ENCODE measurements at places on chromosomes 13 and 19.
A peak's percentile ranks its signal among the peaks of the same experiment; 100 is the strongest.

GRCh38 chr19:15197275-15197941, 3.4 kb downstream of the NOTCH3 start:
- DNase-seq: no peak

- DNase-seq: no peak
Measured at GRCh38 chr13:114048443-114048842, 74.6 kb upstream of the C13orf46 start.

GRCh38 chr19:29532097-29532496, 6.3 kb downstream of the VSTM2B start:
- DNase-seq: no peak

DNA sequence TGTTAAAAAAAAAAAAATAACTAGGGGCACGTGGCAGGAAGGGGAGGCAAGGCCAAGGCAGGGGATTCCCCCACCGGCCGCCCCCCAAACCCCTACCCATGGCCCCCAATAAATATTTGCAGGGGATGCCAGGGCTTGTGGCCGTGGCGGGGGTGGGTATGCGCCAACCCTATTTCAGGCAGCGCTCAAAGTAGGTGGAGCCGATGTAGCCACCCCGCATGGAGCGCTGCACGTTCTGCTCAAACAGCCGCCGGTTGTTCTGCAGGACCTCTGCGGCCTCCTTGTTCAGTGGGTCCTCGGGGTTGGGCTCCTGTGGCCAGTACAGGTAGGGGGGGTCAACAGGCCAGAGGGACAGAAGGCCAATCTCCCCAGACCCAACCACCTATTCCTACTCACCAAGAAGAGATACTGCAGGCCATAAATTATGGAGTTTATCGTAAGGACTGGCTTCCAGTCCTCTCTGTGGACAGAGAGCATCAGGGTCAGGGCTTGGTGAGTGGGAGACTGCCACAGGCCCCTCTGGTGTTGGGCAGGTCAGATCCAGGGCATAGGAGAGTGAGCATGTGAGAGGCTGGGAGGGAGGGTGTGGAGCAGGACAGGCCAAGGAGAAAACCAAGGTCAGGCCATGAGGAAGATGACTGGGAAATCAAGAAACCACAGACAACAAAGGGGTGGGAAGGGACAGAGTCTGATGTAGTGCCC, 1.2 kb upstream of the CHMP2A start:
- no peak for DNase-seq

DNA sequence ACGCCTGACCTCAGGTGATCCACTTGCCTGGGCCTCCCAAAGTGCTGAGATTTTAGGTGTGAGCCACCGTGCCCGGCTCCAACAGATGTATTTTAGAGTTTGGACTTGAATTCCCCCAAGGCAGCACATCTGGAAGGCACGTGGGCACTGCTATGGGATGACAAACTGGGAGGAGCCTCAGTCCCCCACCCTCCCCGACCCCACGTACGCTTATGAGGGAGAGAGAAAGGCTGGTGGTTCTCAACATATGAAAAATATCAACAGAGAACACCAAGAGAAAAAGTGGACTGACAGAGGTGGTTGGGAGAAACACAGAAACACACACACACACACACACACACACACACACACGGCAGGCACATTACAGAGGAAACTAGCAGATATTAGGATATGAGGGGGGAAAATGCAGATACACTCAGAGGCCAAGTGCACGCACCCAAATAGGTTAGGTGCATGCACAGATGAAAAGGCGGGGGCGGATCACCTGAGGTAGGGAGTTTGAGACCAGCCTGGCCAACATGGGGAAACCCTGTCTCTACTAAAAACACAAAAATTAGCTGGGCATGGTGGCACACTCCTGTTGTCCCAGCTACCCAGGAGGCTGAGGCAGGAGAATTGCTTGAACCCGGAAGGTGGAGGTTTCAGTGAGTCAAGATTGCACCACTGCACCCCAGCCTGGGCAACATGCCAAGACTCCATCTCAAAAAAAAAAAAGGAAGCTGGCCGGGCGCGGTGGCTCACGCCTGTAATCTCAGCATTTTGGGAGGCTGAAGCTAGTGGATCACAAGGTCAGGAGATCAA, 3.2 kb downstream of the STX10 start:
- DNase-seq: no peak

GRCh38 chr19:30089086-30089665, 147.1 kb downstream of the URI1 start:
- DNase-seq: no peak

GRCh38 chr13:51935326-51936171, 73.8 kb downstream of the CCDC70 start:
- no peak for DNase-seq

- no peak for DNase-seq
Measured at GRCh38 chr19:7620442-7621412, 8.6 kb downstream of the XAB2 start.

DNA sequence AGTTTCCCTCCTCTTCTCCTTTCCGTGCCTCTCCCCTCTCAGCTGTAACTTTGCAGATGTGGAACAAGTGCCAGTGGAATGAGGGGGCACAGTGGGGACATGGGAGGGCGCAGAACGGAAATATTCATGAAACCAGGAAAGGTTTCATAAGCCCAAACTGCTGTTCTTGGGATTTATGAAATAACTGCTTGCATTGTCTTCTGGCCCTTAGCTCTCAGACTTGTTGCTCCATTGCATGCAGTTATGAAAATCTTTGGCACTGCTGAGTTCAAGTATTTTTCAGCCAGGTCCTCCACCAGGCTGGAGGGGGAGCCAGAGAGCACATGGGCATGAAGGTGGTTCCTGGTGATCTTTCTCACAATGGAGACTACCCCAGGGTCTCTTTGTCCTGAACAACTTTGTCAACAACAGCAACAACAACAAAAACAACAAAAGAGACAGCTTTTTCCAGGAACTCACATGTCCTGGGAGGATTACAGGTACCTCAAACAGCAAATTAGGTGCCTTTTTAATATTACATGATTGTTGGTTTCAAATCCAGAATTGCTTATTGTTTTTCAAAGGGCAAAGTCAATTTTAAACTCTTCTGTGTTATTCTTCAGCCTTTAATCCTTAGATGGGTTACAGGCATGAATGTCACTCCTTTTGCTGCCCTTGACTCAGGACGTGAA, 1.5 kb downstream of the RGCC start:
- DNase-seq: peak; percentile 13

- DNase-seq: no peak
Measured at GRCh38 chr13:73943137-73943964, 190.9 kb downstream of the KLF12 start.

DNA sequence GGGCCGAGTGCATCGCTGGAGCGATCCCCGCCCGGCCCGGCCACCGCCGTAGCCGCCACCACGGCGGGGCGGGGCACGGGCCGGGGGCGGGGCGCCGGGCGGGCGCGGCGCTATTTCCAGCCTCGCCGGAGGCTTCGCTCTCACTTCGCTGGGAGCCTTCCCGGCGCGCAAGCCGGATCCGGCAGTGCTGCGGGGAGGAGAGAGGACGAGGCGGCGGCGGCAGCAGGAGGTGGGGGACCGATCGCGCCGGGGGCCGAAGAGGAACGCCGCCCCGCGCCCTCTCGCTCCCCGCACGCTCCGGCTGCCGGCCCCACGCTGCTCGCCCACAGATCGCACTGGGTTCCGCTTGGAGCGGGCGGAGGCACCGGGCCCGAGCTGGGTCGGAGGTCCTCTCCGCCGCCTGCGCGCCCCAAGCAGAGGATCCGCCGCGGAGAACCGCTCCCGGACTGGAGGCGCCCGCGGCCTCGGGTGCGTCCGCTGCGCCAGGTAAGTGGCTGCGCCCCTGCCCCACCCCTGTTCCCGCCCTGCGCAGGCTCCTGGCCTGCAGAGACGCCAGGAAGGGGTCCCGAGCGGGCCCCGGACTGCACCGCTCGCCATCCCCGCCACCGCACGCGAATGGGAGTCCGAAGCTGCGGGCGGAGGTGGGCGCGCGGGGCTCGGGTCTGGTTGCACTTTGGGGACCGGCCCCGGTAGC, at the start of gene CHST8:
CHST8 (plus strand) TSS at position 143 of the 694 bp plus-strand sequence. CDS start 67,309 bp downstream, outside the sequence.
- DNase-seq: no peak

- no peak for DNase-seq
Measured at GRCh38 chr13:33612641-33613638, 205.0 kb upstream of the RFC3 start.

- no peak for DNase-seq
Measured at GRCh38 chr13:41268764-41269163, 5.4 kb upstream of the MTRF1 start.

- no peak for DNase-seq
Measured at GRCh38 chr13:48737689-48738088, 84.0 kb downstream of the CYSLTR2 start.

GRCh38 chr19:48537541-48537940, 14.4 kb upstream of the SULT2B1 start:
- no peak for DNase-seq

- DNase-seq: no peak
Measured at GRCh38 chr13:37747071-37747612, 122.4 kb downstream of the TRPC4 start.

- DNase-seq: no peak
Measured at GRCh38 chr19:39514840-39515550, at the start of gene SELENOV. TSS of gene SELENOV (plus strand) at chr19:39515139. CDS start at chr19:39515213, 74 bp downstream.

GRCh38 chr19:15702534-15702930, 25.3 kb upstream of the OR10H2 start:
- no peak for DNase-seq

- no peak for DNase-seq
Measured at GRCh38 chr13:67505376-67505775, 275.2 kb upstream of the PCDH9 start.

DNA sequence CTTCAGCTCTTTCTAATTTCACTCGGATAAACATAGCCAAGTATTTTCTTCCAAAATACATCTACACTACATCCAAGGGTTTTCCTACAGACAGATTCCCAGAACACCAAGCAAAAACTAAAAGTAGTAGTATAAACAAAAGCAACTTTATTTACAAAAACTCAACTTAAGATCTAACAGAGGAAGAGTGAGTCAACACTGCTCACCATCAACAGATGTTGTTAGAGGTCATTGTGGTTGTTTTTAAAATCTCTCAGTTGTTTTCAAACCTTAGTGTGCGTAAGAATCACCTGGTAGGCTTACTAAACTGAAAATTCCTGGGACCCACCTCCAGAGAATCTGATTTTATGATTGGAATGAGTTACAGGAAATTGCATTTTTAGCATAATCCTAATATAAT, 631.7 kb upstream of the SGCG start:
- no peak for DNase-seq

GRCh38 chr13:25732111-25732865, 319.5 kb downstream of the SHISA2 start:
- no peak for DNase-seq

- DNase-seq: no peak
Measured at GRCh38 chr13:76848596-76848995, 37.6 kb downstream of the KCTD12 start.

DNA sequence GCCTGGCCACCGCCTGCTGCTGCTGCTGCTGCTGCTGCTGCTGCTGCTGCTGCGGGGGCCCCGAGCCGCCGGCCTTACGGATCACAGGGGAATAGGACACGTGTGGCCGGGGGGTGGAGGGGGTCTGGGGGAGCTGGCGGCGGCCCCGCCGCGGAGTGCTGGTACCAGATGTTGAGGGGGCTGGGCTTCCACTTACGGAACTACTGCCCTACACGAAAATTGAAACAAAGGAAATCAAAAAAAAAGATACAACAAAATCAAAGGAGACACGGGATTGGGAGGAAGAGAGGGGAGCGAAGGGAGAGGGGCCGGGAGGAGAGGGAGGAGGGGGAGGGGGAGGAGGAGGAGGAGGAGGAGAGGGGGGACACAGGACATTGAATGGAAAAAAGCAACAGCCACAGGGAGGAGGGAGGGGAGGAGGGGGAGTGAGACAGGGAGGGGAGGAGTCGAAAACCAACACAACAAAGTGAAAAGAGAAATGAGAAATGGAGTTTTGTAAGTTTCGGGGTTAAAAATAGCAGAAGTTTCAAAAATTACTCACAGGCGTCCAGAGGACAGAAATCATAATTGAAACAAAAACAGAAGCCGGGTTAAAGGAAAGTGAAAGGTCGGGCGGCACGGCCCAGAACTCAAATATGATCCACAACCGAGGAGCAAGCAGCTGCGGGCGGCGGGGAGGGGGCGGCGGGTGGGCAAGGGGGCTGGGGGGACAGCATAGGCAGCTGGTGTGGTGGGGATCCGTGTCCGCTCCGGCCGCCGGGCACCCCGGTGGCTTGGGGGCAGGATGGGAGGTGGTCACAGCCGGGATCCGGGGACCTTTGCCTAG, 57.8 kb downstream of the IER2 start:
- no peak for DNase-seq

DNA sequence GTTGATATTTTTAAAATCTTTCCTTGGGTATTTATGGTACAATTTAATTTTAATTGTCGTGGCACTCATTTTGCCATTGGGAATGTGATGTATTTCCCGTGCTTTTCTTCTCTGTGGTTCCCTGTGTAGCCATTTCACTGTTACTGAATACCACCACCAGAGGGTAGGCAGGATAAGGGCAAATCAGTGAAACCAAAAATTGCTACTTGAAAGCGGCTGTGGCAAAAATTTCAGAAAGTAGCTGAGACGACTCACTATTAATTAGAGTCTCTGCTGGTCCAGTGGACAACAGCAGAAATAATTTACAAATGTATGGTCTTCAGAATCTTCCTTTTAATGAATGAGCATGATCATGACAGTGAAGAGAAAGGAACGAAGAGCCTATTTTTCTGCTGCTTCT, 34.4 kb upstream of the MIR17HG start:
- DNase-seq: no peak

DNA sequence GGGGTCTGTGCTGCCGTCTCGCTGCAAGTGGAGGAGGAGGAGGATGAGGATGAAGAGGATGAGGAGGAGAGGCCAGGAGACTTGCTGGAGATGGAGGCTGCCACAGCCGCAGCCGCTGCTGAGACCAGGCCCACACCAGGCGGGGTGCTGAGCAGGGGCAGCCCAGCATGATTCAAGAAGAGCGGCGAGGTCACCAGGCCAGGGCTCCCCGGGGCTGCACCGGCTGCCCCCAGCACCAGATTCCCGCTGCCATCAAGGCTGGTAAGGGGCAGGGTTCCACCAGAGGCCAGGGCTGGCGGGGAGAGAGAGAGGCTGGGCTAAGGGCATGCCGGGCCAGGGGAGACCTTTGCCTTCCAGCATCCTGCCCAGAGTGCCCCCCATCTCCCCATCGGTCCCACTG, 15.3 kb downstream of the ZNF574 start:
- DNase-seq: no peak

DNA sequence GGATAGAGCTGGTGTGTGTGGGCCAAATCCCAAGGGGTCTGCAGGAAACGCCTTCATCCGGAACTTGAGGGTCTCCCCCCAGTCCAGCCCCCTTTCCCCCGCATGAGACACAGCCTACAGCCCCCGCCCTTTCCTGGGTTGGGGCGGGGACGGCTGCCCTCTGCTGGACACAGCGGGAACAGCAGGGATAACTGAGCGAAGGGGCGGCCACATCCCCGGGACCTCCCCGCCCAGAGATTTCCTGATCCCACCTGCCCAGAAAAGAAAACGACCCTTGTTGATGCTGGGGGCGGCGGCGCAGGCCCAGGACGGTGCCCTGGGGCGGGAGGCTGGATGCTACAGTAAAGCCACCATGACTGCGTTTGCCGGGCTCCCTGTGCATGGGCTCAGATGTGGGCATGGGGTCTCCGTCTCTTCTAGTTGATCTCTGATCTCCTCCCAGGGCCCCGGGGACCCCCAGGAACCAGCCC, 14.2 kb downstream of the ONECUT3 start:
- no peak for DNase-seq

GRCh38 chr19:49651029-49651819, 9.2 kb downstream of the SCAF1 start:
- no peak for DNase-seq

Data from amygdala (tissue), 56 donors.